LoVo (cell line): ENCODE measurements at places on chromosomes 7 and 10.

DNA sequence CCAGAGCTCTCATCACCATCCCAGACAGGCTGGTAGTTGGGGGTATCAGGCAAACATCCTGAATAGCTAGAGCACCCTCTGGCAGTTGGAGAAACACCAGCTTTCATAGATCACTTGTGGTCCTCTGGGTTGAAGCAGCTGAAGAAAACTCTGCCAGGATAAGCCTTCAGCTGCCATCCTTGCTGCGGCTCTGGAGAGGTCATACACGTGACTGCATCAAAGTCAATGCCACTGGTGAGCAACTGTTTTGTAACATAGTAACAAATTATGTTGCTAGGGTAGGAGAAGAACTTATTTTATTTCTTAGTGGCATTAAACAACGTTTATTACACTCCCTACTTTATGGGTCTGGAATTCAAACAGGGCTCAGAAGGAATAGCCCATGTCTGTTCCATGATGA is 19.2 kb upstream of the PANK1 start:
- DNase-seq, result no peak

GRCh38 chr7:36131499-36131898 is 21.6 kb upstream of the EEPD1 start:
- no peak for DNase-seq

GRCh38 chr10:111175787-111176186 is 99.0 kb downstream of the ADRA2A start:
- DNase-seq, result no peak

DNA sequence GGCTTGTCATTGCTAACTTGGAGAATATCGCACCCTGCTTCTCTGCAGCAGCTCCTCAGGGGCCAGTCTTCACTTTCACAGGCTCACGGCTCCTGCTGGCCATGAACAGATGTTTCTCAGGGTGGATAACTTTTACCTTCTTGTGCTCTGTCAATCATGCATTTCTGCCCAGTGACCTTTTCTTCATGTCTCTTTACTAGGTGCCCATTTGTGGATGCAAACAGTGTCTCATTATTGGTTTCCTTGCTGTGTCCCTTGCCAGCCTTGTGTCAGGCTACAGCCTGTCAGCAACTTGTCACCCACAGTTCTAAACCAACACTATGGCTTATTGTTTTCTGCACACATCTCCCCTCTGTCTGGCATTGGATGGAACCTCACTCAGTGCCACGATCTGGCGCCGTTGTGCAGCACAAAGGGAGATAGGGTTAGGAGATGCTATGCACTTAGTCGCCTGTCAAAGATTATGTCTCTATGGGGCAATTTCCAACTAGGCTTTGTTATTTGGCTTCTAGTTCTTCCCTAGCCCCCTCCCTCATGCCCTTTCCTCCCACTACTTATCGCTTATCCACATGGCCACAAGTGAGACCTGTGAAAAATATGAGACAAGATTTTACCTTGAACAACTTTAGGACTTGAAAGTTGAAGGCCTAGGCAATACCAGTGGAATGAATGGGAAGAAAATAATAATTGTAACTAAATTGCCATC is 45.7 kb upstream of the NXPH1 start:
- DNase-seq, result no peak

- DNase-seq, result no peak
These were observed 120.9 kb upstream of the NAMPT start for GRCh38 chr7:106405697-106406141.

DNA sequence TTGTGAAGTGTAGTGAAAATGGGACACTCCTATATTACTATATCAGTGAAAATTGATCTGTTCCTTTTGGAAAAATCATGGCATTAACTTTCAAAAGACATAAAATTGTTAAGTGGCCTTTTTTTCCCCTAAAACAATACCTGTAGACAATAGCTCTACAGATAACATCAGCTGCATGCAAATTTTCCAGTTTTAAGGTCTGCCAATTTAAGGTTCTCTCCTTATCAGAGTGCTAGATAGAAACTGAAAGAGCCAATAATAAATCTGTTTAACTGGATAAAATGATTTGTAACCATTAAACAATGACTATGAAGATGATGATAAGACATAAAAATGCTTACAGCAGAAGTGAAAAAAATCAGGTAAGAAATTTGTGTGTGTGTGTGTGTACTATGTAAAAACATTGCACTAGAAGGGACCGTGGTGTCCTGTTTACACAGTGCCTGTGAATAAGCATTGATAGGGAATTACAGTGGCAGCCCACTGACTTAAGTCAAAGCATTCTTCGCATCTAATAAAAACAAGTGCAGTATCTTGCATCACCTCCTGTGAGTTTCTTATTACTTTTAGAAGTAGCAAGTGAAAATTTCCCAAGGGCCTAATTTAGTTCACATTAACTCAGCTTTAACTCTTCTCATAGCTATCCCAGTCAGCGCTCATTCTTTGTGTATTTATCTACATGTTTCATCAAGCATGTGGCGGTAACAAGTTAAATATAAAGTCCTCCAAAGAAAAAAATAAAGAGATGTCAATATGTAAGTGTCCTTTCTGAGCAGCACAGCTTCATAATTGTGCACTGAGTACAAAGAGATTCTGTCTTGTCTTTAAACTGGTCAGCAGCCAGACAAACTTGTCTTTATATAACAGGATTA is 261.9 kb downstream of the ARL4A start:
- DNase-seq, result no peak

DNA sequence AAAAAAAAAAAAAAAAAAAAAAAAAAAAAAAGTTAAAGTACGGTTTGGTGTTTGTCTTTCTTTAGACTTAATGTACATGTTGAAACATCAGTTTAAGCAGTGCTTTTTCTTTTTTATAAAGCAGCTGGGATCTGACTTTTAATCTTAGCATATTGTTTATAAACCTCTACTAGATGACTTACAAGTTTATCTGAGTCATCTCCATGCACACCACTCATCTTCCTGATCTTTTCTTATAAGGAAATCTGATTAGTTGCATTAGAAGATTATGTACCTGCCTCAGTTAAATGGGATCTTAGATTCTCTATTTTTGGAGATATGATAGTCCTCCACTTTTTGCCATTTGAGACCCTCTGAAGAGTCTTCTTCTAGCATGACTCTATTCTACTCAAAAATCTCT is 391.9 kb upstream of the LRGUK start:
- no peak for DNase-seq

- no peak for DNase-seq
These were observed 162.7 kb upstream of the KMT2E start for GRCh38 chr7:104851268-104851667.

DNA sequence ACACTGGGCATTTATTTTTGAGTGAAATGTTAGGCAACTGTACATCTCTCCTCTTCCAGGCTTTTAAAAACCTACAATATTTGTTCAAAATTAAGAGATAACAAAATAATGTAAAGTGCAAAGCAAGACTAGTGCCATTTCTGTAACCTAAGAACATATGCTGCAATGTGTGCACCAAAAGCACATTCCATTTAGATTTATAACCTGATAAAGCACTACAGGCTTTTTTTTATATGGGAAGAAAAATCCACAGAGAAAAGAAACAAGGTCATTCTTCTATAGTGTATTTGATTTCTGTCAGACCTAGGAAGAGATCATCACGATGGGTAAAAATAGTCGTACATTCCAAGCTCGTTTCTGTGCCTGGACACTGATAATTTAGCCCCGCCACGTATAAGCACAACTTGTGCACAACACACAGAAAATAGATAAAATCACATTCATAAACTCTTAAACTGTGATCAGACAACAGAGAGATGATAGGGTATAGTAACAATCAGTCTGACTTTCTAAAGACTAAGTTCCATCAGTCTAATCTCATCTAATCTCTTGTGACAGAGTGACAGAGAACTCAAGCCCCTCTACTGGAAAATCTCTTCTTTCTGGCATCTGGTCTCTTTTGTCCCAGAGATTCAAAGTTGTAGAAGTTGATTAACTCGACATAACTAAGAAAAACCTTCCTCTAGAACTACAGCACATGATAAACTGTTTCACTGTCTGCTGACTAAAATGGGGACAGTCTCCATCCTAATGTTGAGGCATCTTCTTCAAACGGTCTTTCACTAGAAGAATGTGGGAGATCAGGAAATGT is 6.7 kb downstream of the LAMB1 start:
- no peak for DNase-seq

DNA sequence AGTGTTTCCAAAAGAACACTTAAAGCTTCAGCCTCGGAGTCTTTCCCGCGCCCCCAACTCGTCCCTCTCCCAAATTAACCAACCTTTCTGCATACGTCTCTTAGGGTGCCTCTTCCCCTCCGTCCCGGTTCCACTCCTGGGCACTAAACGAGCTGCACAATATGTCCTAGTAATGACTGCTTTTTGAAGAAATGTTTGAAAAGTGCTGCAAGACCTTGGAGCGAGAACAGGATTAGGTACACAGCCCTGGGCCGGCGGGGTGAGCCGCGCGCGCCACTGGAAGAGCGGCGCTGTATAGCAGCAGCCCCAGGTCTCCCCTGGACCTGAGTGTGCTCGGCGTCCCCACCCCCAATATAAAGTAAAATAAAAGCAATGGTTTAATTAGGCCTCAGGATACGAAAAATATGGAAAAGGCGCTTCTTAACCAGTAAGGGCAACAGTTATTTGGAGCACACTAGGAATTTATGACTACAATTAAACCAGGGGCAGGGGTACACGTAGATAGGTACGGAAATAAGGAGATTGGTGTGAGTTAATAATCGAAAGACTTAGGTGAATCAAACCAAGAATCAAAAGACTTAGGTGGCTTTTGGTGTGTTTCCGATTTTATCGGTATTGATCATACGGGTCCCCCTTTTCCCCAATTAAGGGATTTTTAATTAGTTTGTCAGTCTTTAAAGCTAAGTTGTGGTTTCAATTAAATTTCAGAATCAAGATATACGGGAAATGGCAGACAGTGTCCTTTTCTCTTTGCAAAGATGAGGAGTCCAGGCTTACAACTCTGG is 1.9 kb downstream of the TET1 start:
- DNase-seq, result no peak

DNA sequence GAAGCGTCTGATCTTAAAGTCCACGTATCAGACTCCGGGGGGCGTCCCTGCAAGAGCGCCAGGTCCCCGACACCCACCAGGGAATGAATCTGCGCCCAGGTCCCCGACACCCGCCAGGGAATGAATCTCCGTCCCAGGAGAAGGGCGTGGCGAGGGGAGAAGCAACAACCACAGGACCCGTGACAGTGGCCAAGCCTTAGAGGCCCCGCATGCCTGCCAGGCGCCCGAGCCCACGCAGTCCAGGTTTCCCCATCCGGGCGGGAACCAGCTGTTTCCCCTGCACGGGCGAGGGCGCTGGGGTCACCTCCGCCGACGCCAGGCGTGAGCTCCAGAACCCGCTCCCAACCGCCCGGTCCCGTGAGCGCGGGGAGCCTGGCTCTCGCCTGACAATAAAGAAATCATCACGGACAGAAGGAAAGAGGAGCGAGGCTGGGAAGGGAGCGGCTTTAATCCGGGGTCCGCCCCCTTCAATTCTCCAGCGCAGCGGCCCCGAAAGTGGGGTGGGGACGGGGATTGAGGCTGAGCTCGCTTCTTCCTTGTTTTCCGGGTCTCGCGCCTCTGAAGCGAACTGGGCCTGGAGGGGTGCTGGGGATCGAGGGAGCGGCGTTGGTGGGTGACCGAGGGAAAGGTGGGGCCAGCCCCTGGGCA is 29.0 kb upstream of the BMS1 start:
- DNase-seq, result no peak

- DNase-seq, result no peak
These were observed 2.4 kb upstream of the DENND10 start for GRCh38 chr10:119101366-119102098.

- peak; percentile 28 for DNase-seq
These were observed 8.0 kb downstream of the CALHM3 start for GRCh38 chr10:103470761-103471653.

- no peak for DNase-seq
These were observed 7.5 kb downstream of the SPACDR start for GRCh38 chr7:100456562-100456961.

DNA sequence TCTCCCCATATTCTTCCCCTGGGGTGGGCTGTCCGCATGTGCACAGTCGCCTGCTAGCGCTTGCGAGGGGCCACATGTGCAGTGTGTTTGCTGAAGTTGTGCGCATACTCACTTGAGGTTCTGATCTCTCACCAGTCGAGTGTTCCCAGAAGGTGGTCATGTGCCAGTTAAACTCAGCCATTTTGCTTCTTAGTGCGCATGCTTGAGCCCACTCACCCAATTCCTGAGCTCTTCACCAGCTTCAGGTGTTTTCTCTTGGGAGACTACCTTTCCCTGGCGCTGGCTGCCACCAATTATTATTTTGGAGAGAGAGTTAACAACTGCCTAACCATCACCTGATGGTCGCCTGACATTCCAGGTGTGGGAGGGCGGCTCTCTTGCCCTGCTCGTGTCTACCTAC is 25.2 kb upstream of the CPN1 start:
- DNase-seq, result no peak

DNA sequence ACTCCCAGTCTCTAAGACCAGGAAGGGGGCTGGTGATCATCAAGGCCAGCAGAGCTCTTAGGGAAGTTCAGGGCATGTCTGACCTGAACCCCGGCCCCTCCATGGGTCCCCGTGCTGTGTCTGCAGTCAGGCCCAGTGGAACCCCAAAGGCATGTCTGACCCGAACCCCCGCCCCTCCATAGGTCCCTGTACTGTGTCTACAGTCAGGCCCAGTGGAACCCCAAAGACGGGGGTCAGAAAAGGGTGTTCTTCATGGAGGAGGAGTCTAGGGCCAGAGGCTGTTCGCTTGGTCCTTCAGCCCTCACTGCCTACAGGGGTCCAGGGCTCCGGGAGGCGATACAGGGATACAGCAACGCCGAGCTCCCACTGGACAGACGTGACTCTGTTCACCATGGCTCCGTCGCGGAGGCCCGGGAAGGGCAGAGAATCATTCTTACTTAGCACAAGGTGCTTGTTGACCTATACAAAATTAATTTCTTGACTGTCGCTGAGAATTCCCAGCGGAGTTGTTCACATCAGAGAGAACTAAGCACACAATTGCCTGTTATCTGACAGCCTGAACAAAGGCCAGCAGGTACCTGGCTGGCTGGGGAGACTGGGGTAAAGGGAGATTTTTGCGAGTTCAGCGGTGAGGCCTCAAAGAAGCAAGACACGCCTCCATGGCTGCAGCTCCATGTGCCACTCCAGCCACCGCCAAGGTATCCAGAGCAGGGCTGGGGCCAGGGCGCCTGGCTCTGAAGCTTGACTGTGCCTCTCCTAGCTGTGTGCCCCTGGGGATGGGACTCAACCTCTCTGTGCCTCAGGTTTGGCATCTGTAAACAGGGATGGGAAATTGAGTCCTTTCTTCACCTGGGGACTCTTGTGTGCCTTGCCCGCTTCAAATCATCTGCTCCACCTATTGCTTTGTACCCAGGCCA is 26.8 kb downstream of the EN2 start:
- DNase-seq, result no peak

GRCh38 chr10:105967256-105967655 is 1197.2 kb downstream of the SORCS1 start:
- no peak for DNase-seq

GRCh38 chr7:126179916-126180315 is 1072.8 kb downstream of the GRM8 start:
- DNase-seq, result no peak

- peak; percentile 66 for DNase-seq
These were observed 10.5 kb downstream of the LSM5 start for GRCh38 chr7:32479574-32480200.

- DNase-seq, result no peak
These were observed 54.4 kb upstream of the SEC61G start for GRCh38 chr7:54813398-54813797.

- peak; percentile 57 for DNase-seq
These were observed 505 bp downstream of the NUDCD3 start for GRCh38 chr7:44489955-44490350.

GRCh38 chr10:16585103-16585502 is 63.4 kb upstream of the C1QL3 start:
- no peak for DNase-seq

GRCh38 chr7:46485481-46486065 is 564.5 kb upstream of the IGFBP3 start:
- DNase-seq, result peak; percentile 67
